H1 (cell line): ENCODE measurements at places on chromosomes 7 and 10. TPM values are rescaled to one million over a fixed set of nuclear protein-coding genes. Genes with fewer than 3 reads are reported as not detected.
A peak's percentile ranks its signal among the peaks of the same experiment; 100 is the strongest.

Gene LLCFC1
- total RNA-seq = not detected in 2 replicates

Gene ZPBP
- not detected in 2 replicates for total RNA-seq

Gene ACTL6B
- 1.7 and 2.1 TPM in 2 replicates for total RNA-seq

DNA sequence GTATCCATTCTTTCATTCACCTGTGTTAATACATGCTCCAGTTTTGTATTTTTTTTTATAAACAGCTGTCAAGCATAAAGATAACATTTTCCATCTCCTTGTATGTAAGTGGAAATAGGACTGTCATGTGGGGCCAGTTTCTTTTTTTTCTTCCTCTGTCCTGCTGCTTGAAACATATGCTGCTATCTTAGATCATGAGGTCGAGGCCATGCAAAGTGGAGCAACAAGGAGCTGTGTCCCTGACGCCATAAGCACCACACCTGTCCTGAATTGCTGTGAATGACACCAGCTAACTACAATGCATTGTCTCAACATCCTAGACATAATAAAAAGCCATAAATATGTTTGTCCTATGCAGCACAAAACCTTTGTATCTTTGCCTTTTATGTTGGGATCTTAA, 37.7 kb upstream of the SLC26A4 start:
- DNase-seq = no peak

DNA sequence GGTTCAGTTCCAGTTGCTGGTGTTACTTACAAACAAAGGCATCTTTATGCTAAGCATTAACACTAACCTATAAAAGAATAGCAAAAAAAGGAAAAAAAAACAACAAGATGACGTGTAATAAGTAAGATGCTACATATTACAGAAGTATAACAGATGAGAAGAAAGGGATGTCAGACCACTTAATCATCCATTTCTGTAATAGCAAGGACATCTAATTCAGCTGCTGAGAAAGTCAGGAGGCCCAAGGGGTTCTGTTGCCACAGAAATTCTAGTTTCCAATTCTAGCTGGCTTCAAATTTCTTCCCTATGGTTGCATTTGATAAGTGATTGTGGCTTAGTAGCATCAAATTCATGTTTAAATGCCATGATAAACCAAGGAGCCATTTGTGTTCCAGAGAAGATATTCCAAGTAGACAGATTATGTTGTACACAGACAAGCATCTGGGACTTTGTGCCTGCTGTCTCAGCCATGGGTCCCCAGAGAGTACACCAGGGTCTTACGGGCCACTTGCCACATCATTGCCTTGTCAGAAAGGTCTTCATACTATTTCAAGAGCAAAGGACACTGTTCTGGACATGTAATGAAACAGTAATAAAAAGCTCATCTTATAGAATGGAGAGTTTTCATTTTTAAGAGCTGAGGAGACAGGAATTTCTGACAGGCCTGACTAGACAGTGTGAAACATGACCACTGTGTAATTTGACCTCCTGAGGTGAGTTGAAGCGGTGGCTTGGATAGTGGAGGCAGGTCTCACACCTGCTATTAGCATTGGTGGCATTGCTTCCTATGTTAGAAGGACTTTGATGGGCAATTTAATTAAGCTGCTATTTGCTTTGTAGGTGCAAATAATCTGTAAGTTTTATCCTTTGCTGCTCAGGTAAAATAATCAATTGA, 4.2 kb upstream of the ASB4 start:
- no peak for DNase-seq

Gene GBX1
- total RNA-seq = not detected in 2 replicates

DNA sequence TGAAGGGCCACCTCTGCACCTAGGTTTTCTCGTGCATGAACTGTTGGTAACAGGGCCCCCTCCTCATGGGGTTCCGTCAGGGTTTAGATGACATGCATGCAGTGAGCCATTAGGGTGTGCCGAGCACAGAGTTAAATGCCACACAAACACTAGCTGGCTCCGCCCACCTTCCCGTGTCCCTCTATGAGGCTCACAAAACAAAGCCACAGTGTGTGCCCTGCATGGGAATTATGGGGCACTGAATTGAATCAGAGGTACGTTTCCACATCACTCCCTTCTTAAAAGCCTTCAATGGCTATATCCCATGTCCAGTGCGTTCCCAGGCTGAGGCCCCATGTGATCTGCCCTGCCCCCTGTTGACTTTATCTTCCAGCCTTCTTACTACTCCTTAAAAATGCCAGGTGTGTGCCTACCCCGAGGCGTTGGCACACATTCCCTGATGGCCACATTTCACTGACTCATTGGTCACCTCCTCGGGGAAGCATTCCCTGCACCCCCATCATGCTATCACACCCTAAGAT, 35.7 kb downstream of the GSDME start:
- DNase-seq = peak; percentile 45

DNA sequence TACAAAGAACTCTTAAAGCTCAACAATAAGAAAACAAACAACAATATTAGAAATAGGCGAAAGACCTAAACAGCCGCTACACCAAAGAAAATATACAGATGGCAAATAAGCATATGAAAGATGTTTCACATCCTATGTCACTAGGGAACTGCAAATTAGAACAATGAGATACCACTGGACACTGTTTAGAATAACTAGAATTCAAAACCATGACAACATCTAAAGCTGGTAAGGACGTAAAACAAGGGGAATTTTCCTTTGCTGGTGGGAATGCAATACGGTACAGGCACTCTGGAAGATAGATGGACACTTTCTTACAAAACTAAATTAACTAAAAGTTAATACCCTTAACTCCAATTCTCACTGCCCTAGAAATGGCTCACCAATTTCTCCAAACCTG, 44.5 kb downstream of the THSD7A start:
- DNase-seq = no peak

- peak; percentile 69 for DNase-seq
These were observed 29.2 kb upstream of the CFAP46 start for GRCh38 chr10:132971448-132972148.

DNA sequence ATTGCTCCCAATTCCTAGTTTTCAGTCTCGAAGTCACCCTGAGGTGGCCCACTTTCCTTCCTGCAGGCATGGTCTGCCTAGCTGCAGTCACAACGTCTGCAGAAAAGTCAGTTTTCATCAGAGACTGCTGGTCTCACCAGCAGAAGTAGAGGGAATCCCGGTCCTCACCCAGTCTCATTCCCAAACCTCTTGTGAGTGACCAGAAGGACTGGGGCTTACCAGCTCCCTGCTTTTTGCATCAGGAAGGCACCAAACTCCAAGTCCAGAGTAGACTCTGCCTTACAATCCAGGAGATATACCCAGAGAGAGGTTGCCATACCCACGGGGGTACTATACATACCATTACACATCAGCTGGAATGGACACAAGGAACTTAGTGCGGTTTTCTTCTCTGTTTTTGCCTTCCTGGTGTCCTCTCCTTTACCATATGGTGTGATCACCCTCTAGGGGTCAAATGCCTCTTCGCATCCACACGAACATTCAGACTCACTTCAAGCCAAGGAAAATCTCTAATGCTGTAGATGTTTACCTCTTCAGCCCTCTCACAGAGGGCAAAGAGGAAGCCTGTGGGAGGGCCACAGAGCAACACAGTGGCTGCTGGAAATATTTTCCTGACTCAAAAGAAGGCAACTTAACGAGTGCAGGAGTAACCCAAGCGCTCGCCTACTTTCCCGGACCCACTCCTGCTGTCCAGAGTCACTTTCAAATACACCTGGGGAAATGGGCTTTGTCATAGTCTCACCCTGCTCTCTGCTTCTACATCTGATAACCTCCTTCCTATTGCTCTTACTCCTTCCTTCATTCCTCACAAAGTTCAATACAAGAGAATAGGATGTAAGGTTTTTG, 220.9 kb downstream of the C7orf25 start:
- peak; percentile 52 for DNase-seq

Gene CLCN1
- total RNA-seq = 0.33 and 0.41 TPM in 2 replicates

- DNase-seq = no peak
These were observed 112.3 kb downstream of the CACNA2D1 start for GRCh38 chr7:82331234-82331633.

Gene TMEM196
- 0.07 and 0.33 TPM in 2 replicates for total RNA-seq

DNA sequence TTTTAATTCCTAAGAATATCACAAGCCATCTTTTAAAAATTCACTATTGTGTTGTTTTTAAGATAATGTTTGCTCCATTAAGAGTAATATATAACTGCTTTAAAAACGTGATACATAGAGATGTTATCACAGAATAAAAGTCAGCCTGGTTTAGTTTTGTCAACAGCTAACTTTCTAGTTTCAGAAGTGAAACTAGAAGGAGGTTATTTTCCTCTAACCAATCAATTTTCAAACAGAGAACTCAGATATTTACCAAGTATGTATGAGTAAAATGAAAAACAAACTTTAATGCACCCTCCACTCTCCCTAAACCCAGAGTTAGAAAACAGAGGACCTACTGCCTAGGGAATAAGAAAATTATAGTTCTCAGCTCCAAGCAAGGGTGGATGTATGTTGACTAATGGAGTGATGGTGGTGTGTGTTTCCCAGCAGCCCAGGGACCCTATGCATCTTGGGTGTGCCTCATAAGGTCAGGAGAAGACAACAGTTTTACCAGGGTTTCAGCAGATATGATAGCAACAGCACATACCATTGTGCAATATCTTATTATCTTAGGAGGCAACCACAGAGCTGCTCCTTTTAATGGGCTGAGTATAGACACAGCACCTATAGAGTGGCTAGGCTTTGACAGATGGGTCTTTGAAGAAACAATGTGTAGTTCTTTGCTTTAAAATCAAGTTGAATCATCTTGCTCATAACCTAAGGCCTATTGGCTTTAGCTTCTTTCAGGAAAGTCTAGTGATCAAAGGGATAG, 58.4 kb downstream of the PTPRZ1 start:
- DNase-seq = no peak

Gene MMP21
- not detected in 2 replicates for total RNA-seq
